ENCODE measurements at places on chromosomes 13 and 19. TPM values are rescaled to one million over a fixed set of nuclear protein-coding genes. Genes with fewer than 3 reads are reported as not detected.

Gene ZNF524
- total RNA-seq: 4.7 TPM

Gene TUBB4A
- total RNA-seq: not detected

Gene ZNF836
- 5.7 TPM for total RNA-seq

Gene POU2F2
- total RNA-seq: 0.52 TPM

Gene SKA3
- 7.8 TPM for total RNA-seq

Data from skeletal muscle tissue (tissue), 5 donors.